Caudate nucleus (tissue), 63 donors: ENCODE measurements at places on chromosomes 1 and 21.

GRCh38 chr1:94627771-94628498 lies 86.4 kb upstream of the F3 start:
- no peak for DNase-seq

DNA sequence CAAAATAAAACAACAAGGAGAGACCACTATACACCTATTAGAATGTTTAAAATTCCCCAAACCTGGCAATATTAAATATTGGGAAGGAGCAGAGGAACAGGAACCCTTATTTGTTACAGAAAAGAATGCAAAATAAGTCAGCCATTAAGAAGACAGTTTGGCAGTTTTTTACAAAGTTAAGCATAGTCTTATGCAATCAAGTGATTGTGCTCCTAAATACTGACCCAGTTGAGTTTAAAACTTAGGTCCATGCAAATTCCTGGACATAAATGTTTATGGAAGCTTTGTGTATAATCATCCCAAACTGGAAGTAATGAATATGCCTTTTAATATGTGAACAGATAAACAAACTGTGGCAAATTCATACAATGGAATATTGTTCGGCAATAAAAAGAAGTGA lies 72.9 kb upstream of the RGS4 start:
- DNase-seq, result no peak

GRCh38 chr1:167022384-167022783 lies 33.3 kb downstream of the MAEL start:
- no peak for DNase-seq

GRCh38 chr1:226722901-226723656 lies 16.0 kb downstream of the ITPKB start:
- no peak for DNase-seq

DNA sequence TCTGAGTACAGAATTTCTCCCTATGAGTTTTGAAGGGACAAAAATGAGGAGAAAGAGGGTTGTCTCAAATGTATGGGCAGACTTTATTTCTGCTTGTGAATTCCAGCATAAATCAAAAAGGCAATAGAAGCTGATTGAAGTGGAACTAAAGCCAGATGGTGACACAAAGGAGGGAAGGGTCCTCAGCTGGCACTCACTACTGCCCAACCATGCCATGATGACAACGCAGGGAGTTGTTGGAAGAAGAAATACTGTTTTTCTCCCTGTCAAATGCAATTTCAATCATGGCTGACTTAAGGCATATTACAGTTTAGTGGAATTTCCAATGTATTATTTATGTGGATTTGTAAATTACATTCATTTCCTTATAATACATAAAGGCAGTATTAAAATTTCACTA lies 805.8 kb downstream of the ADGRL2 start:
- no peak for DNase-seq

GRCh38 chr21:44306936-44307704 lies 7.3 kb downstream of the PFKL start:
- DNase-seq, result no peak

GRCh38 chr21:42799516-42799915 lies 79.8 kb downstream of the WDR4 start:
- no peak for DNase-seq

DNA sequence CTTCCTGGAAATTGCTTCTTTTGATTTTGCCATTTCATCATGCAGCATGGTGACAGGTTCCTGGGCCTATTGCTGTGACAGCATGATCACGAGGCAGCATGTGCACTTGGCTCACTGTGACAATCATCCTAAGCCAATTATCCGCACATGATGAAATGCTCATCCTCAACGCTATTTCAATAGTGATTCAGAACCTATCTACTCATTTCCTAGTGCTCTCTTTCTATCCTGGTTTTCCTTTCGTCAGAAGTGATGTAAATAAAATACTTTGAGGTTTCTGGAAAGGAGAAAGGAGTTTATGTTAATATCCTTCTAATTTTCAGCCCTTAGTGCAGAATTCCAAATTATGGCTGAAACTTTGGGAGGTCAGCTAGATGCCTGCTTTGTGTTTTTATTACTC lies 110.6 kb upstream of the ADAMTS5 start:
- no peak for DNase-seq

DNA sequence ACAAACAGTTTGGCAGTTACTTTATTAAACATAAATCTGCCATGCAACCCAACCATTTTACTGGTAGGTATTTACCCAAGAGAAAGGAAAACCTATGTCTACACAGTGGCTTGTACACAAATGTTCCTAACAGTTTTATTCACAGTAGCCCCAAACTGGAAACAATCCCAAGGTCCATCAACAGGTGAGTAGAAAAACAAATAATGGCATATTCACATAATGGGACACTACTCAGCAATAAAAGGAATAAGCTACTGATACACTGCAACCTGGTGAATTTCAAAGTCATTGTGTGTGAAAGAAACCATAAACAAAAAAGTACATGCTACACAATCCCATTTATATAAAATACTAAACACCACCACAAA lies 12.7 kb downstream of the KYAT3 start:
- DNase-seq, result no peak

- DNase-seq, result no peak
Observed at GRCh38 chr1:53276902-53277281, 38.6 kb upstream of the MAGOH start.

GRCh38 chr1:220544901-220545303 lies 17.0 kb downstream of the MARK1 start:
- DNase-seq, result no peak

DNA sequence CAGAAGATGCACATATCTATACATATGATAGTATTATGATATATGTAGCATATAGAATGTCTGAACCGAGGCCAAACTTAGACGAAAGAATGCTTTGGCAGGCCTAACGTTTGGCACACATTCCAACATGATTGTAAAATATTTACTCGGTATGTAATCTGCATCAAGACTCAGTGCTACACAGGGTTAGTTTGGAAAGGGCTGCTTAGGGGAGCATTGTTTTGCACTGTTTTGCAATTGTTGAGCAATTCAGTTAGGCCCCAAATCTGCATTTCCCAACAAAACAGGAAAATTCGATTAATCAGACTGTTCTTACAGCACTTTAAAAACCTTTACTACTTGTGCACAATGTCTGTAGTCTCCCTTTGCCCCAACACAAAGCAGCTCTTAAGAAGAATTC lies 216.0 kb upstream of the NEGR1 start:
- no peak for DNase-seq
